ENCODE measurements at places on chromosomes 2 and 18.
A peak's percentile ranks its signal among the peaks of the same experiment; 100 is the strongest.

- no peak for DNase-seq
Observed at GRCh38 chr18:48404716-48405507, 4.3 kb downstream of the ZBTB7C start.

GRCh38 chr2:17133052-17133671 is 385.1 kb downstream of the RAD51AP2 start:
- no peak for DNase-seq

GRCh38 chr18:34867520-34867919 is 157.4 kb downstream of the DTNA start:
- DNase-seq: peak; percentile 38

- DNase-seq: no peak
Observed at GRCh38 chr2:231099918-231100317, 24.9 kb downstream of the HTR2B start.

- DNase-seq: no peak
Observed at GRCh38 chr2:71937396-71937795, 210.3 kb downstream of the CYP26B1 start.

GRCh38 chr2:12070581-12070980 is 324.1 kb downstream of the LPIN1 start:
- DNase-seq: no peak

DNA sequence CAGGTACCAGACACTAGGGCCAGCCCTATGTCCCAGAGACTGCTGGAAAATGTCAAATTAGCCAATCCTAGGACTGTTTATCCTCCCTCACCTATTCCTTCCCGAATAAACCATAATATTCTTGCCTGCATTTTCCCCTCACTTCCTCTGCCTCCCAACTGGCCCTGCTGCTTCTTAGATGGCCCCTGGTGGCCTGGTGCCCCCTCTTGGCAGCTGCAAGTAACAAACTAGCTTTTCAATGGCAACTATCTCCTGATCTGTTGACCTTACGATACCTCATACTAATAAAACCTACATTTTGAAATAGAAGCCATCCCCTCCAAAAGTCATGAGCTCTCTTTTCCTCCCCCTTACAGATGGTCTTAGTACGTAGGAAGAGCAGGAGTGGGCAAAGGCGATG is 132.0 kb downstream of the ALPK2 start:
- DNase-seq: no peak

- DNase-seq: peak; percentile 33
Observed at GRCh38 chr2:36351736-36352349, 3.7 kb upstream of the CRIM1 start.

DNA sequence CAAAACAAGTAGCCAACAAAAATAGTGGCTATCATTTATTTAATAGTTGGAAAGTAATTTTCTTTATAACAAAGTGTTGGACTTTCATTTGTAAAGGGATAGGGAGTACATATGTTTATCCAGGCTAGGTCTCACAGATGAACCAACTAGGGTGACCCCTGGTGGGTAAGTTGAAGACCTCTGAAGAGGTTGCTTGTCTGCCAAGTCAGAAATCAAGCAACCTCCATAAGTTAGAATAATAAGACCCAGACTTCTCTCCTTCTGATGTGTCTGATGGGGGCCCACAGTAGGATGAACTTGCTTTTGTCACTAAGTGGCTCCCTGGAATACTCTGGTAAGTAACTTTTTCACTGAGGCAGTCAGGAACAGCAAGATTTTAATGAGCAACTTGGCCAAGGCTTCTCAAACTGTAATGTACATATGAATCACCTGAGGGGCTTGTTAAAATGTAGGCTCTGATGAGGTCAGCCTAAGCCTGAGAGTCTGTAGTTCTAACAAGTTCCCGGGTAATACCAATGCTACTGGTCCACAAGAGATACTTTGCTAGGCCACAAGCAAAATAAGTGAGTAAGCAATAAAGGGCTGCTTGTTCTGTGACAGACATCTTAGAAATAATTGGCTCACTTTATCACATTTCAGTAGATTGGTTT is 319.6 kb downstream of the PIK3C3 start:
- no peak for DNase-seq

DNA sequence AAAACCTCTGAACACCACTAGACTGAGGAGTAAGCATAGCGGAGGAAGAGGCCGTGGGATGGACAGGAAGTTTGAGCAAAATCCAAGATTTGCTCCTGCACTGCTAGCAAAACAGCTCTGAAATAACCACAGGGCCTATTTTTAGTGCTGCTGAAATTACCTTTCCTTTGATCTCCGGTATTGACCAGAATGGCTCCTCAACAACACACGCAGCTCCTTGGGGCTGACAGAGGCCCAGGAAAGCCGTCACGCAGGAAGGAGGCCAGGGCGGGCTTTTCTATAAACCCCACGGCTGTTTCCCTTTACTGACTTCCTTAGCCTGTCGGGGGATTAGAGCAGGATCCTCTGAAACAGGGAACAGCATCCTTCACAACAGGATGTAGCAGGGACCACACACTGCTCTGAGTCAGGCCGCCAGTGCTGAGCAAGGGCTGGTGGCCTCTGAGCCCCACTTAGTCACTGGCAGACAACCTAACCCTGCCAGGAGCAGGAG is 80.8 kb upstream of the LCLAT1 start:
- no peak for DNase-seq

GRCh38 chr2:45124456-45124855 is 115.2 kb upstream of the SIX2 start:
- no peak for DNase-seq

DNA sequence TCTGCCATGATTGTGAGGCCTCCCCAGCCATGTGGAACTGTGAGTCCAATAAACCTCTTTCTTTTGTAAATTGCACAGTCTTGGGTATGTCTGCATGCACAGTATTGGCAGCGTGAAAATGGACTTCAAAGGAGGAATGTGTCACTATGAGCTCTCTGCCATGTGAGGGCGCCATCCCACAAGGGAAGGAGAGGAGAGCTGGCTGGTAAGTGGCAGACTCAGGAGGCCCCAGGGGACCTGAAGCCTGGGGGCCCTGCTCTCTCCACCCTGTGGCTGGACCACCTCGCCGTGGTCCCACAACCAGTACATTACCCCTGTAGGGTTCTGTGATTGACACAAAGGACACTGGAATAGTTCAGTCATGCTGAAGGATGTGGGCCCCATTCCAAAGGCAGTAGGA is 122.1 kb downstream of the RPIA start:
- no peak for DNase-seq

DNA sequence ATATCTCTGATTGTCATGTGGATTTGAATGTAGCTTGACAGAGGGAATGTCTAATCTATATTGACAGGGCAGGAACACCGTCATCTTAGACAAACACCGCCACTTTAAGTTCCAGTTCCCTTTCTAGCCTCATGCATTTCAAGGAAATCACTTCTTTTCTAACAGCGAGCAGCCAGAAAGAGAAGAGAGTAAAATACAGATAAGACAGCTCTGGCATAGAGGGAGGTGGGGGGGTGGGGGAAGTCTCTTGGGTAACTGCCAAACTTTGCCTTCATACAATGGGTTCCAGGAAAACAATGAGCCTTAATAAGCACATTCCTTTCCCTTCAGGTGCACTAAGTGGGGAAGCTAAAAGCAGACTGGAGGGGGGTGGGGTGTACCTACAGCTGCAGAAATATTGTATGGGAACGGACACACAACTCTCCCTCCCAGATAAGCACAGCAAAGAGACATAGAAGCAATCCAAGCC is 37.2 kb downstream of the CASP10 start:
- peak; percentile 51 for DNase-seq

GRCh38 chr18:35060122-35060815 is 19.1 kb downstream of the MAPRE2 start:
- no peak for DNase-seq

DNA sequence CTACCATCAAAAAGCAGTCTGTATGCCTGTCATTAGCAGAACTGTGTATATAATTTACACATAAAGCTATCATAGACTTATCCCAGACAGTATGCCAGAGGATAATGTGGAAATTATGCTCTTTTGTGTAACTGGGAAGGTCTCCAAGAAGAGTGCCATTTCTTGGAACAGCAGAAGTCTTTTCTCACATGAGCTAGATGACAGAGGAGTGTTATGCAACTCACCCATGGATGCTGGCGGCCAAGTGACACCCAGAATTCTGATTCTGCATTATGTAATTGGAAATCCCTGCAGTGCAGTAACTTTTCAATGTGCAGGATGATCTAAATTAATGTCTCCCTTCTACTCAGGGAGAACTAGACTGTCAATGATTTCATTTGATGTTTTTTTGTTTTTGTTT is 160.0 kb downstream of the UBE2E3 start:
- DNase-seq: no peak

DNA sequence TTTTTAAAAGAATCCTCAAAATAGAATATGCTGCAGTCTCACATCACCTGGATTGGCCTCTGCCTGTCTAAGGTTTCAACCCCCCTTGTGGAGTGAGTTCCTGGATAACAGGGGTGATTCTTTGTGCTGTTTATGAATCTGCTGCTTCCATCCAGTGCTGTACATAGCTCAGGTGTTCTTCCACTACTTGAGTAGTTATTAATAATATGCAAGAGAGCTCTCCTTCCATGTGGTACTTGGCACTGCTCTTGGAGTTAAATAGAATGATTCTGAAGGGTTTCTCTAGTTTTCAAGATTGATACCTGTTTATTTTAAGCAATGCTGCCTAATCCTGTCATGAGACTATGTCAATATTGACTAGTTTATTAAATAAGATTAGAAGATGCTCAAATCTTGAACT is 273.6 kb downstream of the RDH14 start:
- no peak for DNase-seq

GRCh38 chr18:53950545-53950944 is 273.9 kb downstream of the MBD2 start:
- no peak for DNase-seq

- DNase-seq: no peak
Observed at GRCh38 chr2:224162122-224162521, 123.0 kb upstream of the SERPINE2 start.

DNA sequence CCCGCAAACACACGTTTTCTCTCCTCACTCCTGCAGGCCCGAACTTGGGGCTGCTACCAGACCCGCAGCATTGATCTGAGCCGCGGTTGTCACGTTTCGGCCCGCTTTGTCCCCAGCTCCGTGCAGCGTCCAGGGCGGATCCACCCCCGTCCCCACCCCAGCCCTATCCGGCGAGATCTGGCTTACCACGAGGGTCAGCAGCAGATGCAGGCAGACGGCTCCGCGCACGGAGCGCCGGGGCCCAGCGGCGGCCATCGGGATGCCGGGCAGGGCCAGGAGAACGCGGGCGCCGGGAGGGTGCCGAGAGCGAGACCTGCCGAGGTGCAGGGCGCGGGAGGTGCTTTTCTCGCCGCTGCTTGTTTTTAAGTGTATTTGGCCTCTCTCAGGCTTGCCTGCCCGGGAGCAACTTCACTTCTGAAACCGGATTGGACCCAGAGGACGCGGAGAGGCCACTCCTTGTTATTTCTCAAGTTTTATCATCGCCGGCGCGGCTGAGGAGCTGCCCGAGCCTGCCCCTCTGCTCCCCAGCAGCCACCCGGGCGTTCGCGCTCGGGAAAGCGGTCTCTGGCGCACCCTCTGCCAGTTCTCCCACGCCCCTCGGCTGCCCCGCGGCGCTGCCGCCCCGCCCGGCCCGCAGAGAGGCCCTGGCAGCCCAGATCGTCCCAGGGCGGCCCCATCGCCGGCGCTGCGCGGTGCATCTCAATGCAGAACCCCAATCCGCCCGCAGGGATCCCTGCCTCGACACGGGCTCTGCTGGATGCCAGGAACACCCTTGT is at the start of gene DSC3:
TSS of gene DSC3 (minus strand) at position 337 of the 776 bp plus-strand sequence. CDS start at position 255, 82 bp downstream.
- peak; percentile 65 for DNase-seq

DNA sequence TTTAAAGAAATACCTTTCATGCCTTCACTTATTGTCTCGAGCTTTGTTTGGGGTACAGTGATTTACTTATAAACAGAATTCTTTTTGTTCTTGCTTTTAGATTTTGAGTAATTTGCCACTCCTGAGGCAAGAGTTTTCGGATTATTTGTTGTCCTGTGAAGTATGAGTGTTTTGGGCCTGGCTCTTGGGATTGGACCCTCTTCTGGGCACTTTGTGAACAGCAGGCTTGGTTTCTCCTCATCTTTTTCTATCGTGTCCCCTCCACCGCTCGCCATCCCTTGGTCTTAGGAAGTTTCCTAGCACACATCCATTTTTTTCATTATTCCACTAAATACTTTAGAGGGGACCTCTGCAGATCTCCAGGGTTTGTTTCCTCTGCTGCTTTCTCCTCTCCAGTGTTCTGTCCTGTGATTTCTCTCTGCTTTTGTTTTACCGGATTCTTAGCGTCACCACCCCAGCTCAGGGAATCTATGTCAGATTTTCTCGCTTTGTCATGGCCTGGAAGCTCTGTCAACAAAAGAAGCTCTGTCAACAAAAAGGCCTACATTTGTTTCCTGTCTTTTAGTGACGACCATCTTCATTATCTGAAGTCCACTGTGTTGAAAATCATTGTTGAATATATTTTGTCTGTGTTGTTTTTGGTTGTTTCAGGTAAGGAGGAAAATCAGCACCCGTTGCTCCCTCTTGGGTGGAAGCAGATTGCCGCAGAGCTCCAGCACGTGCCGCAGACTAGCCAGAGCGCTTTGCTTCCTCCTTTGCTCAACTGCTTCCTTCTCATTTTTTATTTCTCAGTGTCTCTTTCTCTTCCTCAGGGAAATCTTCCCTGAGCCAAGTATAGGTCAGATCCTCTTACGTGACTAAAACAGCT is 27.8 kb downstream of the ANKRD62 start:
- DNase-seq: no peak

DNA sequence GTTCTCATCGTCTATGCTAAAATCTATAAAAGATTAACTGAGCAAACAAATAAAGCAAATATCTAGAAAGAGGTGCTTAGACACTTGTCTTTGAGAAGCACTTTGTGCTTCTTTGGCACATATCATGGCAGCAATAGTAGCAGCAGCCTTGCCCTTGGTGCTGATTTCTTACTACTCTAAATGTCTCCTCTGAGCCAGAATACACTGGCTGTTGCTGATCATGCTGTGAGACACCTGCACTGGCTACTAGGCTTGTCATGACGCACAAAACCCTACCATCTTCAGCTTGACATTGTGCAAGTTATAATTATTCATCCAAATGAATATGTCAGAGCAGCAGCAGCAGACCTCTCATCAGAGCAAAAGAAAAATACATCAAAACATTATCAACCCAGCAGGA is 46.7 kb downstream of the FANCL start:
- DNase-seq: peak; percentile 23

DNA sequence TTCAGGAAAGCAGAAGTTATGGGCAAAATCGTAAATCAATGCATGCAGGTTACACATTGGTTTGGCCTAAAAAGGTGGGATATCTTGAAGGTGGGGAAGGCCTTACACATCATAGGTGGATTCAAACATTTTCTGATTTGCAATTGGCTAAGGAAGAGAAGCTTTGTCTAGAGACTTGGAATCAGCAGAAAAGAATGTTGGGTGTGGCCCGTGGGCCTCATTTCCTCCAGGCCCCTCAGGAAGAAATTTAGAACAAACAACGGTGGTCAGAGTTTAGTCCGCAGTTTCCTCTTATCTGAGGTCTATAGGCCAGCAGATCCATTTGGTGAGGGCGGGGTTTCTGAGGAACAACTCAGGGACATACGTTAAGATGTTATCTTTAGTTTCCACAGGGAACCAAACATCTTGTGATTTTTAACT is 50.9 kb upstream of the AFF3 start:
- no peak for DNase-seq

GRCh38 chr18:12038082-12038638 is 55.5 kb upstream of the ANKRD62 start:
- DNase-seq: no peak

GRCh38 chr2:63073994-63074393 is 23.4 kb downstream of the OTX1 start:
- DNase-seq: no peak

- DNase-seq: no peak
Observed at GRCh38 chr18:24031318-24031717, 16.8 kb downstream of the TTC39C start.

GRCh38 chr2:224925810-224926100 is 116.5 kb downstream of the DOCK10 start:
- no peak for DNase-seq

All from NCI-H345 (cell line).